ENCODE measurements at places on chromosomes 4 and X.

DNA sequence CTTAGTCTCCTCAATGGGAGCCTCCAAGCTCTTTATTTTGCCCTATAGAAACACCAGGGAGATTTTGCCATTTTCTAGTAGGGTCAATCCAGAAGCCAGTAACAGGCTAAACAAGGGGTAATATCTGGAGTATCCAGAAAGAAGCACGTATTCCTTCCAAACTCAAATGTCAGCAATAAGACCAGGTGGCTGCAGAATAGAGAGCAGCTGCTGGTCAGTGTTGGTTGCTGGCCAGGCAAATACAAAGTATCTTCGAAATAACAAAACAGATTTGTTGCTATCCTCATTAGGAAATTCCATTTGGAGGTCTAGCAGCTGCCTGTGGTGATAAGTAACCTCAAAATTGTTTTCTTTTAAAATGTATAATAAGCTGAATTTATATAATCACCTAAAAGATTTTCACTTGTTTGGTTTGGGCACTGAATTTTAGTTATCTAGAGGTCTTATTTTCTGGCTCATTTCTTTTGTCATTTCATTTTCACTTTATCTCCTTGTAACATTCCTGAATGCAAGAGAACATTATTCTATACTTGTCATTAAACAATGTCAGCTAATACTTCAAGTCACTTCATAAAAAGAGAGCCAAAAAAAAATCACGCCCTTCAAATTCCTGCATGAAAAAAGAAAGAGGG is 320.6 kb downstream of the DTHD1 start:
- DNase-seq = no peak

DNA sequence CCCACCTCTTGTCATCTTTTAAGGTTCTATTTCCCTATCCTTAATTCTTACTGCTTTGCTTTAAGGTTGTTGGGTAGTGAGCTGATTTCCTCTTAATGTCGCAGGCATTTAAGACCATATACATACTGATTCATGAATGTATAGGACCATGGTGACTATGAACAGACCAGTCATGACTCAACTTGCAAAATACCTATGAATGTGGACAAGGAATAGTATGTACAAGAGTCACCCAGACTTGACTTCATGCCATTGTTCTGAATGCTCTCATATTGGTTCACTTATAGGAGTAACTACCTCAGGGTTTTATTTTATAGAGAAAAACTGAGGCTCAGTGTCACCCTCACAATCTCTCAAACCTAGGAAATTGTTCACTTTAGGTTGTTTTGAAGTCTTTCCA is 44.3 kb downstream of the CCNG2 start:
- no peak for DNase-seq

DNA sequence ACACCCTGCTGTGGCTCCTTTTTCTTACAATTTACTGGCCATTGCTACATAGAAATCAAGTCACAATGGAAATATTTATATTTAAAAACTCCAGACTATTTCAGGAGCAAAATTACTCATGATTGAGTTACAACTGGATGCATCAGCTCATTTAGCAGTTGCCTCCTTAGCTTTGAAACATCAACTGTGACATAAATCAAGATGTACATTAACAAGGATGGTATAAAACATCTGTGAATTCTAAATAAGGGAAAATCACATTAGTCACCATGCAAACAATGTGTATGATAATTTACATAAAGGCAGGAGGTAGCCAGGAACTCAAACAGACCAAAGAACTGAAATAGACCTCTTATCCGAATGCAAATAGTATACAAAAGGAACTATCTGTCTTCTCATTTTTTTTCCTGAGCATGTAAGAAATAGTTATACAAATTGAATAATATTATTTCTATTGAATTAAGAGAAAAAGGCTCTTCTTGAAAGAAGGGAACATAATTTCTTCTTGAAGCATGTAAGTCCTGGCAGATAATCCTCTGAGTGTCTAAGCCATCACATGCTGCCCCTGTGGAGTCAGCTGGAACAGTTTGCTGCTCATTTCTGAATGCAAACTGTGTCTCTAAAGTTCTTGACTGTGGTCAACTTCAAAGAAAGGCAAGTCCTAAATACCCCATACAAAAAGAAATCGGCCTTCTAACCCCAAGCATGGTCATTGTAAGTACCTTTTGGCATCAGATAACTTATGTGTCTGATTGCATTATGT is 151.2 kb downstream of the NAA11 start:
- DNase-seq = no peak

- no peak for DNase-seq
These were observed 2.5 kb downstream of the CYBB start for GRCh38 chrX:37782359-37782758.

GRCh38 chr4:142373610-142374009 is 472.5 kb downstream of the INPP4B start:
- no peak for DNase-seq

- no peak for DNase-seq
These were observed 61.0 kb downstream of the FHIP1A start for GRCh38 chr4:151469970-151470369.

- no peak for DNase-seq
These were observed 27.0 kb downstream of the ARHGEF9 start for GRCh38 chrX:63758011-63758410.

DNA sequence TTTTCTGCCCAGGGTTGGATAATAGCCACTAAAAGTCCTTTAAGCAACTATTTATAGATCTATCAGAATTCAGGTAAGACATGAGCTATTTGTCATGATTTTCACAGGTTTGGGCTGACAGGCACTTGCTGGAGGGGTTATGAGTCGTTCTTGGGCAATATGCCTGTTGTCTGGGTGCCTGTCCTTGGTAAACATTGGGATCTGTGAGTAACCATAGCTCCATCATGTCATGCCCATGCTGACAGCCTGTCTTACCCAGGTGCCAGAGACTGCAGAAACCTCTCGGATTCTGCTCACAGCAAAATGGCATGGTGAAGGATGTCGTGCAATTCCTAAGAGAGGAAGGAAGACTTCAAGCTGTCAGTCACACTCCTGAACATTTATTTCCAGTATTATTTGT is 116.0 kb upstream of the PUDP start:
- no peak for DNase-seq

DNA sequence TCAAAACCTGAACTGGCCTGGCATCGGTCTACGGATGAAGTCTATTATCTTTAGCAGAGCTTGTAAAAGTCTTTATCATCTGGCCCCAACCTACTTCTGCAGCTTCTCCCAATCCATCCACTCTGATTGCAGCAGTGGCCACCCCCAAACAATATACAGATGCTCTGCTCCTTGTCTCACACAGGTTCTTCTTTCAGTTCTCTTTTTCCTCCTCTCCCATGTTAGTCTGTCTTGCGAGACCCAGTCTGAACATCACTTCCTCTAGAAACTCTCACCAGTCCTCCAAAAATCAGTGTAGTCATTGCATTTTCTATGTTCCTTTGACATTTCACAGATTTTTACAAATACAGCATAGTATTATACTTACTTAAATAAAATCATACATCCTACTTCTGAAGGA is 163.0 kb downstream of the FRMPD4 start:
- DNase-seq = no peak

GRCh38 chrX:13697455-13697854 is 8.5 kb downstream of the RAB9A start:
- DNase-seq = no peak

- DNase-seq = no peak
These were observed 53.4 kb downstream of the WDR19 start for GRCh38 chr4:39235696-39236095.

DNA sequence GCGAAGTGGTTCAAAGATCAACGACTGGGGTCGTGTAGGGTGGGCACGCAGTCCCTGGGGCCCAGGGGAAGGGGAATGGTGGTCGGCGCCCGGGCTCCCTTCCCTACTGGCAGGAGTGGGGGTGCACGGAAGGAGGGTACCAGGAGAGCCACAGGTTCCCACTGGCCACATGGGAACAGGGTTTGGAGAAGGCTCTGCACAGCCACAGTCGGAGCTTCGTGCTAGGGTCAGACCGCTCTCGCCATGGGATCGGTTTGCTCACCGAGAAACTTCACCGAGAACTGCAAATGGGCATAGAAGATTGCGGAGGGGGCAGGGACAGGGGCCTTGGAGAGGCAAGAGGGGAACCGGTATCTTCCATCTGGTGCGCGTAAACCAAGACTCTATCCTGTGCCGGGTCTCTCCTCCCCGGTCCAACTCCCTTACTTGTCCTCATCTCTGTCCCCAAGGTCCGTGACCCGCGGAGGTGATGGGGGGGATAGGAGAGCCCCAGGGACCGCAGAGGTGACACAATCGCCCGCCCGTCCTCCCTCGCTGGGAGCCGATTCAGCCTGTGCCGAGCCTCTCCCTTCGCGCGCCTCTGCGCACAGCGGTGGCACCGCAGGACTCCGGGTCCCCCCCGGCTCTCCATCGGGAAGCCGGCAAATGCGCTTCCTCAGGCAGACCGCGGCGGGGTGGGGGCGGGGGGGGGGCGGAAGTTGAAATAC is 1.0 kb downstream of the SCD5 start:
- peak; percentile 77 for DNase-seq

- no peak for DNase-seq
These were observed 148.6 kb upstream of the NWD2 start for GRCh38 chr4:37095925-37096324.

DNA sequence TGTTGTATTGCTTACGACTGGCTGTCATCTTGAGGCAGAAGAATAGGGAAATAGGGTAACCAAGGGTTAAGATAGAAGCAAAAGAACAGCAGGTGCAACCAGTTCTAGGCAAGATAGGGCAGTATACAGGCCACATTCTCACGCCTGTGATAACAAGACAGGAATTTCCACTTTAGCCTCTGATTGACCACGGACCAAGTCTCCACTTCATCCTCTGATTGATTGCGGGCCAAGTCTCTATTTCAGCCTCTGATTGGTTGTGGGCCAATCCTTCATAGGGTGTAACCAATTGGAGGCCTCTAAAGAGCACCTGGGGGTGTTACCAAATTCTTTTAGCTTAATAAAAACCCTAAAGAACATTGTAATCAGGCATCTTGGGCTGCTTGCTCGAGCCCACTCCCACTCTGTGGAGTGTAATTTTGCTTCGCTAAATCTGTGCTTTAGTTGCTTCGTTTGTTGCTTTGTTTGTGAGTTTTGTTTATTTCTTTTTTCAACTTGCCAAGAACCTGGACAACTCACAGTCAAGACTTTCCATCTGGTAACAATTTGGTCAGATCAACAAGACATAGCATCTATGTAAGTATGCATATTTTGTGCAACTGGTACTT is 8.7 kb upstream of the TBC1D9 start:
- DNase-seq = no peak

GRCh38 chr4:144574509-144574908 is 71.4 kb upstream of the HHIP start:
- no peak for DNase-seq

DNA sequence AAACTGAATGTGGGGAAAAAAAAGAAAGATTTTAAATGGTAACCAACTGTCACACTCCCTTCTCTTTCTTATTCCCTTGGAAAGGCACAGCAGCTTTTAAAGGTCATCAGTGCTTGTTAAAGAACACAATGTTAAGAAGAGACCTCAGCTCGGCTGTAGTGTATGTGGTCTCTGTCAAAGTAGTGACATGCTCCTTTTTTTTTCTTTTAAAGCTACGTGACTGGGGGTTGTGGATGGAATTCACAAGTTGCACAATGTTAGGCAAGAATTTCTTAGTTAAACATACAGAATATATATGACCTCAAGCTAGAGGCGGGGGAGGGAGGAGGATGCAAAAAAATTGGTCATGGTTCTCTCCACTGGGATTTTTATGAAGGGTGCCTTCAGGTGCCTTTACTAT is 45.6 kb downstream of the OCRL start:
- no peak for DNase-seq

DNA sequence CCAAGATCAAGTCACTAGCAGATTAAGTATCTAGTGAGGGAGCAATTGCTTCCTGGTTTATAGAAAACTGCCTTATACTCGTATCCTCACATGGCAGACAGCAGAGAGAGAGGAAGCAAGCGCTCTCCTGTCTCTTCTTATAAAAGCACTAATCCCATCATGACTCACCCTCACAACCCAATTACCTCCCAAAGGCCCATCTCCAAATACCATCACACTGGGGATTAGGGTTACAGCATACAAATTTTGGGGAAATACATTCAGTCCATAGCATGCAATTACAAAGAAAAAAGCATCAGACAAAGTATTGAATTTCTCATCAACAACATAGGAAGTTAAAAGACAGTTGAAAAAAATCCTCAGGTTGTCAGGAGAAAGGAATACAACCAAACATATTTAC is 292.6 kb downstream of the IQCM start:
- DNase-seq = no peak

GRCh38 chrX:45445745-45446412 is 245.2 kb upstream of the DIPK2B start:
- DNase-seq = no peak

DNA sequence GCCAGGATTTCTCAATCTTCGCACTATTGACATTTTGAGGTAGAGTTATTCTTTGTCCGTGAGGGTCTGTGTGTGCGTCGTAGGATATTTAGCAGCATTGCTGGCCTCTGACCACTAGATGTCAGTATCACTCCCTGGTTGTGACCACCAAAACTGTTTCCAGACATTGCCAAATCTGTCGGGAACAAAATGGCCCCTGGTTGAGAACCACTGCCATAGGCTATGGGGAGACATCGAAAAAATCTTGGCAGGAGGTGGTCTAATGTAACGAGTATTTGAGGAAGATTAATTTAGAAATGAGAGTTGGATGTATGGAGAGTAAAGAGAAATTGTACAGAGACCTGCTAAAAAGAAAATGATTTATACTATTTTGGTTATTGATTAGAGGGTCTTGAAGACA is 108.4 kb downstream of the DOCK11 start:
- DNase-seq = peak; percentile 49

DNA sequence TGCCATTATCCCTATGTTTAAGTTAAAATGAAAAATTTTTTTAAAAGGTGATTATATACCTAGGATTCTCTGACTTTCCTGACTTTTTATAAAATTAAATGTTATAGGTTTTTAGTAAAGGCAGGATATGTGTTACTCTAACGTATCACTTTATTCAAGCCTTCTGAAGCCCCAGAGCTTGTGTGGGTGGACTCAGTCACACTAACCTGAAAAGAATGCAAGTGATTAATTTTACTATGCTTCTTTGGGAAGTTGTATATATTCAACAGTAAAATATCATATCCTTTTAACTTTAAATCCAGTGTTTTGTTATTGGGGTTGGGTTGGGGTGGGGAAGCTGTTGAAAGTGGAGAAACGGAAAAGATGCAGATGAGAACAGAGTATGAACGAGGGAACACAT is 22.8 kb downstream of the PDLIM3 start:
- DNase-seq = no peak

DNA sequence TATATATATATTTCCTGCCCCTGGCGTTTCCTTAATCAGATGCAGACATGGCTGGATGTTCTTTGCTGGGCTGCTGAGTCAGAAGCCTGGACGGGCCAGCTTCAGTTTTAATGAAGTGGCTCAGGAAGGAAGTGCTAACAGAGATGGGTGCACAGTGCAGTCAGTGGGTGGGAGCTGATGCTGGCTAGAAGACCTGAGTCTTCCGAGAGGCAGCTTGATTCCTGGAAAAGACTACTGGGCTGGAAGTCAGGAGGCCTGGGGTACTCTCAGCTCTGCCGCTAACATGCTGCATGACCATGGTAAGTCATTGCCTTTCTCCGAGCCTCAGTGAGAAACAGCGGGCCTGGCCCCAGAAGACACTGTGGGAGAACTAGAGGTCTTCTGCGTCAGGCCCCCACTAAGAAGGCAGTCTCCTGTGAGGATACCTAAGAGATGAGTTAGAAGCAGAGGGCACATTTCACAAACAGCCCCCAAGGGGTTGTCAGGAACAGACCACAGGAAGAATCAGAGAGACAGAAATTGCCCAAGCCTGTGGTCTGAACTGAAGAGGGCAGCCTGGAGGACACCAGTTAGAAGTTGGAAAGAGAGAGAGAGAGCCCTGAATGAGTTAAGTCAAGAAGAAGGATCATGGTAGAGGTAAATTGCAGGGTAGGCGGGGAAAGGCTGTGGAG is 8.3 kb upstream of the CD40LG start:
- DNase-seq = no peak

- peak; percentile 69 for DNase-seq
These were observed at the start of gene FRMPD3 for GRCh38 chrX:107448998-107449835. TSS of gene FRMPD3 (plus strand) at chrX:107449652. CDS start at chrX:107526589, 76,937 bp downstream.

Measured in retina (tissue), 1 donor.